Activated CD4-positive, CD25-positive, alpha-beta regulatory T cell treated with anti-CD3 and anti-CD28 coated beads, Interleukin-2, amount 50 U/mL, for 16 hours (primary cell): ENCODE measurements at places on chromosomes 4 and X.

GRCh38 chrX:52437212-52437611 lies 58.4 kb upstream of the XAGE1A start:
- DNase-seq: no peak

GRCh38 chr4:109276482-109277095 lies 25.9 kb downstream of the COL25A1 start:
- DNase-seq: no peak

GRCh38 chr4:95000076-95000648 lies 242.4 kb downstream of the BMPR1B start:
- DNase-seq: no peak

GRCh38 chr4:16835597-16836247 lies 62.7 kb downstream of the LDB2 start:
- DNase-seq: no peak

DNA sequence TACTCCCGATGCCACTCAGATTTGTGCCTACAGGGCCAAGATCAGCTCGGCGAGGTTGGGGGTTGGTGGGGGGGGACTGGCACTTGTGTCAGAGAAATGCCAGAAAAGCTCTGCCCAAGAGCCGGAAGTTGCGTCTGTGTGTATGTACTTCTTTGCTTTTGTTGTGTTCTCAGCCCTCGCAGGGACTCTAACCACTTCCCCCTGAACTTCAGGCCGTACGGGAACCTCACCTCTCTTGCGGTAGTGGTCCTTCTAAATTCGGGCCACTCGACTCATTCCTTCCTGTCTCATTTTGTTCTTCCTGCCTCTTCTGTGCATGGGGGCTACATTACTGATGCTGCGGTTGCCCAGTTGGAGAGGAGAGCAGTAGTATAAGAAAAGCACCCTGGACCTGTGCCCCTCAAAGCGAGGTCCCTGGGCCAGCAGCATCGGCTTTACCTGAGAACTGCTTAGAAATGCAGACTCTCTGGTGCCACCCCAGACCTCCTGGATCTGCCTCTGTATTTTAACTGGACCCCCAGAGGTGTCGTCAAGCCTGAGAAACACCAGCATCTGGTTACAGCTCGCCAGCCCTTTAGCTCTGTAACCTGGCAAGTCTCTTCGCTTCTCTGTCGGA lies 146.3 kb upstream of the RPS6KA3 start:
- DNase-seq: peak; percentile 1

DNA sequence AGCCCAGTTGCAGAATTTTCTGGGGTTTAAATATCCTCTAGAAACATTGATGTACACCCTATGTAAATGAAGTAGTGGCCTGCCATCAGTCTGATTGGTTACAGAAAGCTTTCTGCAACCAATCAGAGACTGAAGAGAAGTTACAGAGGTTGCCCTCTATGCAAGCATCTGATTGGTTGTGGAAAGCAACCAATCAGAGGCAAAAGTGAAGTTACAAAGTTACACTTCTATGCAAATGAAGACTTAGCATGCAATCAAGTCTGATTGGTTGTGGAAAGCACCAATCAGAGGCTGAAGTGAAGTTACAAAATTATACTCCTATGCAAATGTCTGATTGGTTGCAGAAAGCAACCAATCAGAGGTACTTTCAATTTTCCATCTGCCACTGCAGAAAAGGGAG lies 51.9 kb upstream of the USP9X start:
- no peak for DNase-seq

DNA sequence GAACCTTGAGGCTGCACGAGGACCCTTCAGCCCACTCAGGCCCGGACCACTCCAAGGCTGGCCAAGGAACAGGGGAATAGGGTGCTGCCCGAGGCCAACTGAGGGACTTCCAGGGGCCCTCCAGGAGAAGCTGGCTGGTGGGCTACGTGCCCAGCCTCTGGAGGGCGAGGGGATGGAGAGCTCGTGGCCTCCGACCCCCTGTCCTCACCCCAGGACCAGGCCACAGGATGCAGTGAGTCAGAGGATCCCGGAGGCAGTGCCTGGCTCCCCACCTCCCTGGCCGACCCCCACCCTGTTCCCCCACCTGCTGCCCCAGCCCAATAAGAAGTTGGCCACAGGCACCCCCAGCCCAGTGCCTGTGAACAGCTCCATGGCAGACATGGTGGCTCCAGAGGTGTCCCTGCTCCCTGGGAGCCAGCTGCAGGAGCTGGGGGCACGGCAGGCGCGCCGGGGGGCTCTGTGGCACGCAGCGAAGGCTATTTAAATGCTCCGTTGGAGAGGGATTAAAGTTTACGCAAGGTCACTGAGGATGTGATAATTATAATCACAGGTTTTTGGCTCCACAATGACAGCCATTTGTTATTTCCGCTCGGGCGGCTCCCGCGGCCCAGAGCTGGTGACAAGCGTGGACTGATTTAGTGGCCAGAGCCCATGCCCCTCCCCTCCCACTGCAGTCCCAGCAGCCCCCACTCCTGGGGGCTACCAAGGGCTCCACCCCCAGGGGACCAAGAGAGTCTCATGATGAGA lies 95.7 kb upstream of the NKX1-1 start:
- no peak for DNase-seq

GRCh38 chrX:110087485-110088356 lies 84.8 kb downstream of the TMEM164 start:
- no peak for DNase-seq

DNA sequence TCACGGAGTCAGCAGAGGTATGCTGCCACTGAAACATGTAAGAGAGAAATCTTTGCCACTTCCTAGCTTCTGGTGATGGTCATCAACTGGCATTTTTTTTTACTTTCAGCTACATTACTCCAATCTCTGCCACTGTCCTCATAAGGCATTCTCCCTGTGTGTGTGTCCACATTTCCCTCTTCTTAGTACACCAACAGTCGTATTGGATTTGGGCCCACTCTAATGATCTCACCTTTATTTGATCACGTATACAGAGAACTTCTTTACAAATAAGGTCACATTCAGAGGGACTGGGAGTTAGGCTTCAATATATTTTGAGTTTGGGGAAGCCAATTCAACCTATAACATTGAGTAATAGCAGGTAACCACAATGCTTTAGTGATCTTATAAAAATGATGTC lies 649.1 kb downstream of the GRID2 start:
- no peak for DNase-seq

DNA sequence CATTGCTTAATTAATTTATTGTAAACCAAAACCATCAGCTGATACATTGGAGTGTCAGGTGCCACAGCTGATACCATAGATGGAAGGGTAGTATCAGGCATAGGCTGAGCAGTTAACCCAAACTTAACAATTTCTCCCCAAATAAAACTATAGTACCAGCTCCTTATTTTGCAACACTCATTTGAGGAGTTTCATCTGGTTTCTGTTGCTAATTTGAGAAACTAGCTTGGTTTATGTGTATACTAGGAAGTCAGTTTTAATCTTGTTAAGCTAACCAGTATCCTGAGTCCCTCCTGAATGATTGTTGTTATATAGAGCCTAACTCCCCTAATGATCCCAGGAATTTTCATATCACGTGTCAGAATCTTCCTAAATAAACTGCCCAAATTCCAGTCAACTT lies 12.7 kb downstream of the DCAF16 start:
- no peak for DNase-seq

GRCh38 chr4:78250500-78250899 lies 193.4 kb downstream of the FRAS1 start:
- no peak for DNase-seq

DNA sequence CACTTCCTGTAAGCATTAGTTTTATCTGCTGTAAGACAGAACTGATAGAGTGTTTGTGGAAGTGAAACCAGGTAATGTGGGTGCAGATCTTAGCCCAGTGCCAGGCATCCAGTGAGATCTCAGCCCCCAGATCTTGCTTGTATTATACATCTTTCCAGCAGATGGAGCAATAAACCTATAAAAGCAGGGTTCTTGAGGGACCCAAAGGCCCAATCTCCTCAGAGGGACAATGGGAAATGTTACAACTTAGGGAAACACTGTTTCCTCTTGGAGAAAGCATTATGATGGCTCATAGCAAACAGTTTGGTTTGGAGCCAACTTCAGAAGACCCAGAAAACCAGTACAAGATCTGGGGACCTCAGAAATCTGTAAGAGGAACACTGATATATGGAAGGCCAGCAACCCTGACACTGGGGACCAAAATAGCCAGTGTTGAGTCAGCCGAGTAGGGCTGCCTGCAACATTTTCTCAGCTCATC lies 206.3 kb downstream of the SLC7A11 start:
- DNase-seq: no peak

DNA sequence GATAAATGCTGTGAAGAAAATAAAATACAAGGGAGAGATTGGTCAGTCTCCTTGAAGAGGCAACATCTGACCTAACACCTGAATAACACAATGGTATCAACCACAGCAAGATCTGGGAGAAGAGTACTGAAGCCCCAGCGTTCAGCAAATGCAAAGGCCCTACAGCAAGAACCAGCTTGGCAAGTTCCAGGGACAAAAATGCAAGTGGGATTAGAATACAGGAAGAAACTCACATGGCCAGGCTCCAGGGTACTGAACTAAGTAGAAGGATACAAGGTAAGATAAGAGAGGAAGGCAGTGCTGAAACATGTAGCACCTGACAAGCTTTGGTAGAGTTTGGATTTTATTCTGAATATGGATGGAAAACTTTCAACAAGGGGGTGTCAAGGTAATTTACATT lies 3.6 kb downstream of the SMIM14 start:
- DNase-seq: no peak

DNA sequence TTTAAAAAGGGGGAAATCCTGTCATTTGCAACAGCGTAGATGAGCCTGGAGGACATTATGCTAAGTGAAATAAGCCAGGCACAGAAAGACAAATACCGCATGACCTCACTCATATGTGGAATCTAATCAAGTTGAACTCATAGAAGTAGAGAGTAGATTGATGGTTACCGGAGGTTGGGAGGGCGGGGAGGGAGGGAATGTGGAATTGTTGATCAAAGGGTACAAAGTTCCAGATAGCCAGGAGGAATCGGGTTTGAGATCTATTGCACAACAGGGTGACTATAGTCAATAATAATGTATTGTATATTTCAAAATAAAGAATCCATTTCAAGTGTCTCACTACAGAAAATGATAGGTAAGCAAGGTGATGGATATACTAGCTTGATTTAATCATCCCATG lies 393.2 kb downstream of the BCOR start:
- no peak for DNase-seq

DNA sequence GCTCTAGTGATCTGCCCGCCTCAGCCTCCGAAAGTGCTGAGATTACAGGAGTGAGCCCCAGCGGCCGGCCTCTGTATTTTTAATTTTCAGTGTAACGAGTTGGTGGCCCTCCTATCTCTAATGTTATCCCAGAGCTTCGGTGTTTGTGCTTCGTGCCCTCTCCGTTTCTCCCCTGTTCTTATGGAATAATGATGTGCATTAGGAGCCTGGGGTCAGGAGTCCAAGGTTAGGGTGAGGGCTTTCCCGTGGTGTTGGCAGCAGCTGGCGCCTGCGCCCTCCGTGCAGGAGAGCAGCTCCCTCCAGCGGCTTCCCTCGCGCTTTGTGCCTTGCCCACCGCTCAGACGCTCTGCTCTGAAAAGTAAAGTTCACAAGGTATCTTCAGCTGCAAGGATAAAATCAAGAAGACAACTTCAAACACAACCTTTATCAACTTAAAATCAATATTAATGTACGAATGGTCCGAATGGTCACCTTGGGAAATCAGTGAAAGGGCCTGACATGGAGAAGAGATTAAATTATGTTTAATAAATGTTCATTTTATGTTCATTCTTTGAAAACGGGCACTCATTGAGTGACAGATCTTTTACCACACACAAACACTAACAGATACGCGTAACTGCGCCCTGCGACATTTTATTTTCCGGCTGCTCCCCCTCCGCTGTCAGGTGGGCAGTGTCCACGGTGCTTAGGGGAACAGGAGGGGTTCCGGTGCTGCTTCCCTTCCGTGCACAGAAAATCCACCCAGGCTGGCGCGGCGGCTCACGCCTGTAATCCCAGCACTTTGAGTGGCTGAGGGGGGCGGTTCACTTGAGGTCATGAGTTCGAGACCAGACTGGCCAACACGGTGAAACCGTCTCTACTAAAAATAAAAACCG lies 62.4 kb downstream of the TRAPPC11 start:
- no peak for DNase-seq

- no peak for DNase-seq
These were observed 266.2 kb upstream of the CASK start for GRCh38 chrX:42189576-42189975.

- no peak for DNase-seq
These were observed 265.4 kb upstream of the MAGEB18 start for GRCh38 chrX:25872786-25873185.

- no peak for DNase-seq
These were observed 326.8 kb downstream of the TRIML1 start for GRCh38 chr4:188466001-188466400.

GRCh38 chrX:141164406-141164805 lies 12.5 kb downstream of the LDOC1 start:
- DNase-seq: no peak

DNA sequence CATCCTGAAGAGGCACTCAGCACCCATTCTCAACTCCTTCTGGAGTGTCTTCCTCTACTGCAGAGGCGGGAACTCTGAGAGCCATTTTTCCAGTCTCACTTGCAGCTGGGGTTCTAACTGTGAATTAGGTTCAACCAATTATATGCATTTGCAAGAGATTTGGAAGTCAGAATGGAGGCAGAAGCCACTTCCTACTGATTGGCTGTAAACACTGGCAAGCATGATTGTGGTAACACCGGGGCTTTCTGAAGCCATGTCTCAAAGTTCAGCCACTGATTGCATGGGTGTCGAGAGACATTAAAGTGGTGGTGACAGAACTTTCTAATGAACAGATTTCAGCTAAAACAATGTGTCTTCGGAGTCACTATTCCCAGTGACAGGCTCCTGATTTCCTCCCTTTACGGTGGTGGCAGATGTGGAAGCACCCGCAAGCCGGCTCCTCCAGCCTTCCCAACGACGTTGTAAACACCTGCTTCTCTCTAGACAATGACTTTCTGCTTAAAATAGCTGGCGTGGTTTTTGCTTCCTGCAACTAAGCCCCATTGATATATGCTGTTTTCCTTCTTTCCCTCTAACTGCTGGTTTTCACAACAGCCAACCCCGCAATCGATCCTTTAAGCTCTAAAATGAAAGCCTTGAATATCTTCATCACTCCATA lies 92.0 kb downstream of the IRF2 start:
- no peak for DNase-seq

DNA sequence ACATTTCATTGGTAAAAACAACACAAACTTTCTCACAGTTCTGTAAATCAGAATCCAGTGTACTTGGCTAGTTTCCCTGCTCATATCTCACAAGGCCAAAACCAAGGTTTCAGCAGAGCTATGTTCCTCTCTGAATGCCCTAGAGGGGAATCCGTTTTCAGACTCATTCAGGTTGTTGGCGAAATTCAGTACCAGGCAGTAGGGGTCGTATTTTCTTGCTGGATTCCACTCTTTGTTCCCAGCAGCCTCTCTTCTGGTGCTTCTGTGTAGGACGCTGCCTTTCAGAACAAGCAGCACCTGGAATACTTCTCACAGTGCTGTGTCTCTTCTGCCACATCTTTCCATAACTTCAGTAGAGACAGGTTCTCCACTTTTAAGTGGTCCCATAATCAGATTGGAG lies 351.9 kb downstream of the PCDH18 start:
- DNase-seq: no peak

GRCh38 chr4:40306976-40307375 lies 28.2 kb upstream of the CHRNA9 start:
- no peak for DNase-seq
